A549 (cell line): ENCODE measurements at places on chromosomes 4 and X. TPM values are rescaled to one million over a fixed set of nuclear protein-coding genes. Genes with fewer than 3 reads are reported as not detected.

- no peak for DNase-seq
These were observed 8.5 kb downstream of the OGT start for GRCh38 chrX:71541210-71542022.

- DNase-seq, result no peak
These were observed 95.3 kb downstream of the COMMD8 start for GRCh38 chr4:47368211-47368610.

SCML1 gene
- 4.6 to 5.1 TPM (median 4.9 TPM) in 3 replicates for polyA plus RNA-seq

PPARGC1A gene
- 0.04 to 0.07 TPM (median 0.07 TPM) in 3 replicates for polyA plus RNA-seq

DNA sequence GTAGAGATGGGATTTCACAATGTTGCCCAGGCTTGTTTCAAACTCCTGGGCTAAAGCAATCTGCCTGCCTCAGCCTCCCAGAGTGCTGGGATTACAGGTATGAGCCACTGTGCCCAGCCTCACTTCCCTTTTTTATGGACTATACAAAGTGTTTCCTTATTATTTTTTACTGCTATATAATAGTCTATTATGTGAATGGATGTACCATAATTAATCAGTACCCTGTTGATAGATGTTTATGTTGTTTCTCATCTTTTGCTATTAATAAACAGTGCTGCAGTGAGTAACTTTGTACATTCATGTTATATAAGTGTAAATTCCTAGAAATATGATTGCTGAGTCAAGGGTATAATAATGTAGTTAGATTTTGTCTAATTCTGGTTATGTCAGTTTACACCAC lies 35.8 kb upstream of the LARP1B start:
- no peak for DNase-seq

DNA sequence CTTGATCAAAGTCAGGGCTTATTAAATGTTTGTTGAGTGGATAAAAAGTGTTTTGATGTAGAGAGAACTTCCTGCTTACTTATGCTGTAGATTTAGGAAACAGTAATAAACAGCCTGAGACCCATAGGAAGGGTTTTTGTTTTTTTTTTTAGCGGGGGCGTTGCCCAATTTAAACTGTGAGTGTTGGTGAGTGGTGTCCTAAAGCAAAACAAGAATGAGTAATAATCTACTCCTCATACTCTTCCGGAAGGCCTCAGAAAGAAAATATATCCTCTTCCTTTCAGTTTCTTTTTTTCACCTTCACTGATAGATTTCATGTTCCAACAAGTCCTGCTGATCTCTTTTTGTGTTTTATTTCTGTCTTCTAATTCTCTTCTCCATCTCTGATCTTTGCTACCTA lies 104.4 kb upstream of the SCML1 start:
- no peak for DNase-seq

DNA sequence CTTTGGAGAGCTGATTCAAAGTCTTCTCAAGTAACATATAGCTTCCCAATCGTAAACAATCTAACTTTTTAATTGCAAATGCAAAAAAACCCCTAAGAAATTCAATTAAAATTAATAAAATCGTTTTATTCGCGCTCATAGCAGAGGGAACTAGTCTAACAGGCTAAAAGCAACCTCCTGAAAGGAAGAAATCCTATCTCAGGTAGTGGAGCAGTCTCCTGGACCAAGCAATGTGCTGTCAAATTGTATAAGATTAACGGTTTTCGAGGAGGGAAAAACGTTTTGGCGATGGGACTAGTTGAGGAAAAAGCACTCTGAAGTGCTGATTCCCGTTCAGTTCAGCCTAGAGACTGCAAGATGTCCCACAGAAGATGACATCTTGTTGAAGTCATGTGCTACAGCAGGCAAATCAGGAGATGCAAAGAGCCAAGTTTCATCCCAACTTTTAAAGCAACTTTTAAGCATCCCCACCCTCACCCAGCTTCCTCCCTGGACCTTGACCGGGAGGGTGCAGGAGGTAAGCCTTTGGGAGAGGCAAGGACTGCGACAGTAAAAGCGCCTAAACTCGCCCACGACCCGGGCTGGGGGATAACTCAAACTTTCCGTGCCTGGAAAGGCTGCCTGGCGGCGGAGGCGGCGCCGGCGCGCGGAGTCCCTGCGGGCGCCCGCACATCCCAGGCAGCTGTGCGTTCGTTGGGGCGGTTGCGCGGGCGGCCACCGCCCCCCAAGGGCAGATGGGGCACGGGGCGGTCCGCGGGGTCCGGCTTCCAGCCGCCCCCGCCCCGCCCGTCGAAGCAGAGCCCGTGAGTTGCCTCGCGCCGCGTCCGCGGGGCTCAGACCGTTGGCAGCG lies 784 bp downstream of the MAP7D3 start:
- DNase-seq, result peak; percentile 40

DNA sequence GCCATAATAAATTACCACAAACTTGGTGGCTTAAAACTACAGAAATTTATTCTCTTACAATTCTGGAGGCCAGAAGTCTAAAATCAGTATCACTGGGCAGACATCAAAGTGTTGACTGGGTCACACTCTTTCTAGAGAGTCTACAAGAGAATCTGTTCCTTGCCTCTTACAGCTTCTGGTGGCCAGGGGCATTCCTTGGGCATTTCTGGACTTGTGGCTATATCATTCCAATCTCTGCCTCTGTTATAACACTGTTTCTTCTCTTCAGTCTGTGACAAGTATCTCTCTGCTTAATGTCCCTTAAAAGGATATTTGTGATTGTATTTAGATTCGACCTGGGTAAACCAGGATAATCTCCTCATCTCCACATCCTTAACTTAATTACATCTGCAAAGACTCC lies 207.3 kb upstream of the DCAF8L1 start:
- no peak for DNase-seq

GRCh38 chr4:136939781-136940180 lies 592.5 kb downstream of the PCDH18 start:
- DNase-seq, result no peak

DNA sequence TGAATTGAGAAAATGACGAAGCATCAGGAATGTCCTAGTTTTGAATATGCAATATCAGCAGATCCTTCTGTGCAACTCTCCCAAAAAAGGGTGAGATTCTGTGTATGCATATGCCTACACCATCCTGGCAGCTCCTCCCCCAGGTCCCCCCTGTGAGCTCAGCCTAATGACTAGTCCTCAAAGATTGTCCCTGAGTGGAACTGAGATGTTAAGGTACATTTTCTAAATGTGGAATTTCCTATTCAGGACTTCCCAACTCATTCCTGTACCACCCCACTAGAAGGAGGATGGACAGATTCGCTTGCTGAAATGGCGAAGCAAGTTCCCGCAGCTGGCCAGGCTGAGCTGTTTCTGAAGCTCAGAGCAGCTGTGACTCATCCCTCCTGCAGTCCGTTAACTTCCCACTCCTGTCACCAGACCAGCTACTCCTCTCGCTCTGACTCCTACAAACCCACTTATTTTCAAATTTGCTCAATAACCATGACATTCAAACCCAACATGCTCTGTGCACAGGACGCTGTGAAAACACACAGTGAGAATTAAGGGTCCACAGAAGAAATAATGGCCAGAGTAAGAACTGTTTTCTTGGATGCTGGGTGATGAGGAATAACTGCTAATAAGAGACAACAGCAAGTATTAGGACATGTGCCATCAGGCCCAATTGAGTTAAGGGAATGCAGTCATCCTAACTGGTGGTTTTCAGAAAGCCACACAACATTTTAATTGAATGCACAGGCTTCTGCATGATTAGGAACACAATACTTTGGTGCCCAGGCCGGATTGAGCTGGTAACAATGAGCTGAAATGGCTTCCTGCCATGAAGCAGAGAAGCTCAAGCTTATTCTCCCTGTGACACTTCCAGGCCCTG lies 40.0 kb upstream of the IRF2 start:
- peak; percentile 8 for DNase-seq

DNA sequence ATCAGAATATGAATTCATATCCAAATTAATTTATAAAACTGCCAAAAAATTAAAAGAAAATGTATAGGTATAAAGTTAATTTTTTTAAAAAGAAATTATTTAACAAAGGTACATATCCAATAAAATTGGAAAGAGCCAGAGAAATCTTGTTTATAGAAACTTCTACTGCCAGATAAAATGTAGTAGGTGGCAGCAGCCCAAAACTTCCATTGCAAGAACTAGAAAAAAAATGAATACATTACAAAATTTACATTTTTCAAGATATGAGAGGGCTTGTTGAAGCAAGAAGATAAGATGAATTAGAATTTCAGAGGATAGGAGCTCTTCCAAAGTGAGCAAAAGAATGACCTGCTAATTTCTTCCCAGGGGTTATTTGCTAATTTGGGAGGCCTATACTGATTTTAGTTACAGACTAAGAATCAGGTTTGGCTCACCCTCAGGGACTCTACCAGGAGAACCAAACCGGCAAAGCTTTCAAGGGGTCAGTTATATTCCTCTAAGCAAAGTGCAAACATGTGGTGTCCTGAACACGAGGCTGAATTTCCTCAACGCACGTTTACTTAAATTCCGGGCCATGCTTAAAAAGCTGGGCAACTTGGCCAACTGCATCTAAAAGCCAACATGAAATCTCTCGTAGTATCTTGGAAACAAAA lies 17.5 kb downstream of the ANKRD50 start:
- no peak for DNase-seq

- DNase-seq, result no peak
These were observed 241.2 kb downstream of the ARHGAP24 start for GRCh38 chr4:85715991-85716737.

RHOH gene
- polyA plus RNA-seq, result 0.07 to 0.08 TPM in 2 of 3 replicates, not detected in the other

- DNase-seq, result no peak
These were observed 794.8 kb upstream of the LCORL start for GRCh38 chr4:18816228-18816895.

CEP135 gene
- polyA plus RNA-seq, result 7.1 to 8.0 TPM (median 7.3 TPM) in 3 replicates

DNA sequence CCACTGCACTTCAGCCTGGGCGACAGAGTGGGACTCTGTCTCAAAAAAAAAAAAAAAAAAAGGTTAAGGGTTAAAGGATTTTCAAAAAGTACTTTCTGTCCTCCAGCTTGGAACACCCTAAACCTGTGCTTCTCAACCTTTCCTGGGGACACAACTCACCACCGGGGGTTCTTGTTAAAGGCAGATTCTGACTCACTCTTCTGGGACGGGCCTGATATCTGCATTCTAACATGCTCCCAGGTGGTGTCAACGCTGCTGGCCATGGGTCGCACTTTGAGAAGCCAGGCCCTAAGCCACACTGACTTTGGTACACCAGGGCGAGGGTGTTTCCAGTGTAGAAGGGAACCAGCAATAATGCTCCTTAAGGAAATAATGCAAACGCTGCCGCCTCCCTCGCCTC lies 46.1 kb downstream of the AFAP1 start:
- DNase-seq, result no peak

DNA sequence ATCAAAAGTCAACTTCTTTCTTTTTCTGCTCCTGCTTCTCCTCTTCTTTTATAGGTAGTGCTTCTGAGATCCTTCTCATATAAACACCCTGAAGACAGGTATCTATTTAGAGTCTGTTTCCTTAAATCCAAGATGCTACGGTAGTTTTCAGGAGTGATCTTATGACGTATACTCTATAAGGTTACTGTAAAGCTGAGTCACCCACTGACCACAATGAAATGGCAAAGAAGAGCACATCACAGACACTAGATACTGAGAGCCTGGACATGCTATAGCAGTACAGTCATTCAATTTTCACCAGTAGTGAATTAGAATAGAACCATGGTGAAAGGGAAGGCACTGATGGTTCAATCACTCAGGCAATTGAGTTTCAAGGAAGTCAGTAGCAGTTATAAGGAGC lies 412.5 kb downstream of the ADAM29 start:
- no peak for DNase-seq

DNA sequence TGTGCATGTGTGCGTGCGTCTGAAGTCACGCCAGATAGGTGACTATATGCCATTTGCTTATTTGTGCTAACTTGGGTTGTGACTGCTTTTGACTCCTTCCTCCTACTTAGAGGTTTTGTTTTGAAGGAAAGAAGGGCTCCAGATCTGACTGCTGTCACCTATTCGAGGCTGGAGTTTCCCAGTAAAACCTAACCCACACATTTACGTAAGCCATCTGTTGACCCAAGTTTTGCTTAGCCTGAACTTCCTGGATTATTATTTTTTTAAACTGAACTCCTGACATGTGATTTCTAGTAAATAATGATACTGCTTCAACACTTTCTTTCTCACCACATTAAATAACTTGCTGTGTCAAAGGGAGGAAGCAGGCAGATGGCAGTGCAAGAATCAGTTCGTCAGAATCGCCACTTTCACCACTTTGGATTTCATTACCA lies 41.5 kb downstream of the DTHD1 start:
- no peak for DNase-seq

MAMLD1 gene
- polyA plus RNA-seq, result 2.3 to 2.5 TPM (median 2.4 TPM) in 3 replicates

EFHC2 gene
- polyA plus RNA-seq, result 0.31 to 0.48 TPM (median 0.37 TPM) in 3 replicates

DNA sequence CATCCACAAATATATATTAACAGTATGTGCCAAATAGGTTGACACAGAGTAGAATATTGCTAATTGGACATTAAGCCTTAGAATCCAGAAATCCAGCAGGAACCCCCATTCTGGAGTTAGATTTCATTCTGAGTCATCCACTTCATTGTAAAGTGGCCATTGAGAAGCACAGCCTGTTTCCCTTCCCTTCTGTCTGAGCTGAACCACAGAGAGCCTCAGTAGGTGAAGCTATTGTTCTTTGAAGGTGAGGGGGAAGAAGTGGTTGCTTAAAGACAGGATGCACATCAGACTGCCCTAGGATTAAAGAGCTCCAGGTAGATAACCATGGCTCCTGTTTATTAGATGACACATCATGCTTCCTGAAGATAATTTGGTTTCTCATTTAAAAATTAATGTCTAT lies 30.6 kb upstream of the MCF2 start:
- DNase-seq, result no peak

GRCh38 chr4:3482707-3483106 lies 19.6 kb downstream of the DOK7 start:
- no peak for DNase-seq

GNL3L gene
- polyA plus RNA-seq, result 20.7 to 22.9 TPM (median 22.7 TPM) in 3 replicates

DNA sequence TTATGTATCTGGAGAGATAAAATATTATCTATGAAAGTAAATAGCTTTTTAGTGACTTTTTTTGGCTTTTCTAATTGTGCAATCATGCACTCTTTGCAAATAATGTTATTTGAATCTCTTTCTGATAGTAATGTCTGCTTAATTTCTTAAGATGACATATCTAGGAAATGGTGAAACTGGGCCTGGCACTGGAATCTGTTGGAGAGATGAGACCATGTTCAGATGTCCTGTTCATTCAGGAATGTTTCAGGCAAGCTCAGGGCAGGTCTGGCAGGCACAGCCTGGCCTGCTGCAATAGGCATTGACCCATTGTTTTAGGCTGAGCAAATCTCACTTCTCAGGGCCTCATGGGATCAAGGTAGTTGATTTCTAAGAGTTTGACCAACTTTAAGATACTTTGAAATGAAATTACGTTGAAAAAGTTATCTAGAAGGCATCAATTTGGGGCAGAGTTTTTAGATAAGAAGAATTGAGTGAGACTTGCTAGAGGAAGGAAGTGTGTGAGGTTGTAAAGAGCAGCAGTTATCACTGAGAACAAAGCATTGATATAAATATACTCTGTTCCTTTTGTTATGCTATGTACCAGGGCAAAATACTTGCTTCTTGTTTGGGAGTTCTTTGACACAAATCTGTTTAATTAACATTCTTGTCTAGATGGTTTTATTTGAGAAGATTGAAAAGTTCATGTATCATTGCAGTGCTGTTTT lies 133.0 kb upstream of the LEF1 start:
- DNase-seq, result no peak

OCRL gene
- 22.4 to 23.9 TPM (median 22.4 TPM) in 3 replicates for polyA plus RNA-seq

GRCh38 chr4:94595880-94596483 lies 144.2 kb downstream of the PDLIM5 start:
- peak; percentile 66 for DNase-seq

USP26 gene
- polyA plus RNA-seq, result not detected in 3 replicates
